ENCODE measurements at places on chromosomes 4 and X.

GRCh38 chr4:109977854-109978501, 65.3 kb downstream of the EGF start:
- DNase-seq, result no peak

- DNase-seq, result peak; percentile 82
Observed at GRCh38 chrX:39855748-39856129, 242.0 kb downstream of the BCOR start.

DNA sequence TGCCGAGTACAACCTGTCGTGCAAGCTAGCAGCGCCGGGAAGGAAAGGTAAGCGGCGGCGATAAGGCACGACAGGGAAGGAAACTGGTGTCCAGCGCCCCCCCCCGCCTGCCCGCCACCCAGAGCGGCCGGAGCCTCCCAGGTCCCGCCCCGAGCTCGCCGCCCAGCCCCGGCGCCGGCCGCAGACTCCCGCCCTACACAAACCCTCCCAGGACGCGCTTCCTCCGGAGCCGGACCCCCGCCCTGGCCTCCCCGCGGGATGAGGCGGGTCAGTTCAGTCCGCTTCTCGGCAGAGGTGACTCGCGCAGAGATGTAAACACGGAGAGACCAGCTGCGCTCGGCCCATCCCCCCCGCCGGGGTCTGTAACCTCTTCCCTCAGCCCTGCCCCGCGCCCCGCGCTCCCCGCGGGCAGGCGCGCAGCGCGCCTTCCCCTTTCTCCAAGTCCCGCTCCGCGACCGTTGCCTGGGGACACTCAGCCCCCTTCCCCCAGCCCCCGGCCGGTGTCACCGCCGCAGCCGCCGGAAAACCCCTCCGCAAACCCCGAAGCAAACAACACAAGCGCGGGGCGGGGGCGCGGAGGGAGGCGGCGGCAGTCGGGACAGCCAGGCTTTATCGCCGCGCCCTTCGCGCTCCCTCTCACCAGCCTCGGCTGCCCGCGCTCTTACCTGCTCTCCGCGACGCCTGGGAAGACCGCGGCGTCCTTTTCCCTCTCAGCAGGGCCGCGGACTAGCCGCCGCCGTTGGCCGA, 543 bp downstream of the ELF2 start:
- peak; percentile 65 for DNase-seq

- DNase-seq, result no peak
Observed at GRCh38 chr4:108775921-108776320, 13.1 kb upstream of the ETNPPL start.

DNA sequence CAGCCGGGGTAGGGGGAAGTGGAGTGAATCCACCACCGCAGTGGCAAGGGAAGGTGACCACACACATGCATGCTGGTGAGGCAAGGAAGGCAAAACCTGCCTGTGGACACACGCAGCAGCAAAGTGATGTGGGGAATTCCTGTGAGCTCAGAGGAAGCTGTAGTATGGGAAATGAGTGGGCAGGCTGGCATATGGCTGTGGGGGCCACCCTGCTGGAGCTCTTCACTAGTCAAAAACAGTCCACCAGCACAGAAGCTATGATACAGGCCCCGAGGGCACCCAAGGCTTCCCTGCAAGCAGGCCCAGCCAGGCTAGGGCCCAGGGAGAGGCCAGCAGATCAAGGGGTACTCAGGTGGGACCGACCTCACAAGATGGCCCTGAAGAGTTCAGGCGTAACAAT, 239.1 kb downstream of the CHM start:
- DNase-seq, result no peak

GRCh38 chr4:38842994-38843393, 13.6 kb downstream of the TLR6 start:
- no peak for DNase-seq

DNA sequence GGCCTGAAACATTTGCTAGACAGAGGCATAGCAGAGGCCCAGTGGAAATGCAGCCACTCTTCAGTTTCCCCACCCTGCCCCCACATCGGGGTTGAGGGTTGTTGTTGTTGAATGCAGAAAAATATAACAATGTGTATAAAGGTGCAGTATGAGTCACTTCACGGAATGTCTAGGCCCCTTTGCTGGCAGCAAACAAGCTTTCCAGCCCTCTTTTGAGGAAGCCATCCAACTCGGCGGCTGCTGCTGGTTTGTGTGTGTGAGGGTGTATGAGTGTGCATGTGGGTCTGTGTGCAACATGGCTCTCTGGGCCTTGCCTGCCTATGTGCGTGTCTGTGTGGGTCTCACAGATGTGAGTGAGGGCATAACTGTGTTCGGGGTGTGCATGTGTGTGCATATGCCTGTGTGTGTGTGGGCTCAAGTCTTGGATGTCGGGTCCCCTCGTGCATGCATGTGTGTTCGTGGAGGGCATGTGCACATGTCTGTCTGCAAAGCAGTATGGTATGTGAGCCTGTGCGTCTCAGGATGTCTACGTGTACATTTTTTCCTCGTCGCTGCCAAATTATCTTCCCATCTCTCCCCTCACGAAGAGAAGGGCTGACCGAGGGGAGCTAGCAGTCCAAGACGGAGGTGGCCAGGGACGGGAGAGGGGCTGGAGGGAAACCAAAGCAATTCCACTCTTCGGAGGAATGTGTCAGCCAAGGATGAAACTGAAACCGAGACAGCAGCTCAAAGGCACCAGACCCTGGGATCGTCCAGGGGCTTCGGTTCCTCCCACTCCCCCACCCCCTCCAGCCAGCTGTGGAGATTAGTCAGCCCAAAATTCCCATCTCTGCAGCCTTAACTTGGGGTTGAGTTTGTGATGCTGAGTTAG, 8.4 kb upstream of the ELF4 start:
- no peak for DNase-seq

DNA sequence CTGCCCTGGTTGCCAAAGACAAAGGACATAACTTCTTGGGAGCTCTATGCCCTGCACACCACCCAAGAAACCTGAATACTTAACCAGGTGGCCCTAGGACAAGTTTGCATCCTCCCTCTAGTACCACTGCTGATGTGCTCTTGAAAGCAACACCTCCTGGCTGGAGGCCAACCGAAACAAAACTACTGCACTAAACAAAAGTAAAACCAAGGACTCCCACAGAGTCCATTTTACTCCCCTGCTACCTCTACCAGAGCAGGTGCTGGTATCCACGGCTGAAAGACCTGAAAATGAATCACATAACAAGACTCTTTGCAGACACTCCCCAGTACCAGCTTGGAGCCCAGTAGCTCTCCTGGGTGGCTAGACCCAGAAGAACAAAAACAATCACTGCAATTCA, 941.8 kb downstream of the RAPGEF2 start:
- DNase-seq, result no peak

GRCh38 chr4:60588556-60588955, 611.6 kb upstream of the ADGRL3 start:
- DNase-seq, result no peak

GRCh38 chr4:165308606-165309005, 18.9 kb upstream of the MSMO1 start:
- no peak for DNase-seq

- DNase-seq, result peak; percentile 84
Observed at GRCh38 chr4:122577808-122578781, 42.8 kb downstream of the IL21 start.

DNA sequence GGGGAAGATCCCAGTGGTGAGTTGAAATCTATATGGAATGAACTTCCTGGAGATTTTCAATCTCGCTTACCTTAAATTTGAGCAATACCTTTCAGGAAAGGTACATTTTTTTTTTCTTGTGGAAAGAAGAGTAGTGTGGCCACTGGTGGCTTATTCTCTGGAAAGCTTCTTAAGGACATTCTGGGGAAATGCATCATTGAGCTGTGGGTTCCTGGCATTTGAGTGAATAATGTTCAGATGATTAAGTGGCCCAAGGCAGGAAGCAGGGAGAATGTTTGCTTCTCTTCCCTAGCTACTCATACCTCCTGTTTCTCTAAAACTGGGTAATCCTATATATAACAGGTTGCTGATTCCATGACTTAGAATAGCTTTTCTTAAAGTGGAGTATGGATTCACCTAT, 31.8 kb downstream of the STAG2 start:
- DNase-seq, result no peak

DNA sequence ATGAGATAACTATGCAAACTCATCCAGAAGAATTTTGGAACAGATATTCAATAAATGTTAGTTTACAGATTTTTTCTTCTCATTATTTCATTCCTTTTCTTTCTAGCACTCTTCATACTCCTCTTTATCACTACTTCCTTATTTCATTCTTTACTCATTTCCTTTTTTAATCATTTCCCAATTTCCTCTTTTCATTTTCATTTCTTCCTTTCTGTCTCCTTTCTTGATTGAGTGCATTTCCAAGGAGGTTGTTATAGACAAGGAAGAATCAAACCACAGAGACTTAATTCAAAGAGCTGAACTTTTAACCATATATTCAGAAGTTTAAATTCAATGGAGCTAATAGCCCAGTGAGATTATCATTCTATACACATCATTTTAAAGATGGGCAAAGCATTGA, 600.7 kb downstream of the ARAP2 start:
- DNase-seq, result no peak

DNA sequence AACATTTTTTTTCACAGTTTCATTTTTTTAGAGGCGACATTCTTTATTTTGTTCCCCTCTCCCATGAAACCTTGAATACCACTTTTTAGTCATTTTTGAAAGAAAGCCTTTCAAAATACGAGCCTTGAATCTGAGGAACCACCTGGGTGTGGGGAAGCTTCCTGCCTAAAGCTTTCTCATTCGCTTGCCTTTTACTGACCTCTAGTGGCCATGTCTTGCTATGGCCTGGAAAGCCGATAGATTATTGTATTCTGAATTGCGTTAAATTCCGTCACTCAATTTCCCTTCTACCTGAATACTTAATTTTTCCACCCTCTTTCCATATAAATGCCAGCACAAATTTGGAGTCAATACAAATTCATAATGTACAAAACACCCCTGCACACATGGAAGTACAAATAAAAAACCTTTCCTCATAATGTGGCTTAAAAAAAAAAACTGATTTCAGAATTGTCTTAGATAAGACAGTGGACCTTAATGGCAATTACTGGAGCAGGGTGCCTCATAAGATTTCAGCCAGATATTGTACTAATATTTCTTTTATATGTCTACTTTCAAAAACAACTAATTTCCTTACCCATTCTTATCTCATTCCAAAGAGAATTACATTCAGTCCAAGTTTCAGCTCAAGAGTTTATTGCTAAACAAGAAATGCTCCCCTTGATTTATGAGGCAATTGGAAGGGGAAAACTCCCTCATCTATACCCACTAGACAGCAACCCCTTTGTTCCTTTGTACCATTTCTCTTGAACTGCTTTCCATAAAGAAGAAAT, 217.9 kb downstream of the CENPC start:
- peak; percentile 64 for DNase-seq

DNA sequence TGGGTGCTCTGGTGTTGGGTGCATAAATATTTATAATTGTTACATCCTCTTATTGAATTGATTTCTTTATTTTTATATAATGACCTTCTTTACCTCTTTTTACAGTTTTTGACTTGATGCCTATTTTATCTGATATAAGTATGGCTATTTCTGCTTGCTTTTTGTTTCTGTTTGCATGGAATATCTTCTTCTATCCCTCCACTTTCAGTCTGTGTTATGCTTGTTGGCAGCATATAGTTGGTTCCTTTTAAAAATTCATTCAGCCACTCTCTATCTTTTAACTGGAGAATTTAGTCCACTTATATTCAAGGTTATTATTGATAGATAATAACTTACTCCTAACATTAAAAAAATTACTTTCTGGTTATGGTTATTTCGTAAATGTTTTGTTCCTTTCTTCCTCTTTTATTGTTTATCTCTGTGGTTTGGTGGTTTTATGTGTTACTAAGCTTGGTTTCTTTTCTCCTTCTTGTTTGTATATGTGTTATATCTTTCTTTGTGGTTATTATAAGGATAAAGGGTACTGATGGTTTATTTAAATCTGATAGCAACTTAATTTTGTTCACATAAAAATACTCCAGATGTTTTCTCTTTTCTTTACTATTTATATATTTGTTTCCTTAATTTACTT, 69.5 kb downstream of the IL15 start:
- no peak for DNase-seq

GRCh38 chrX:70476934-70477733, 32.5 kb downstream of the DLG3 start:
- DNase-seq, result no peak

DNA sequence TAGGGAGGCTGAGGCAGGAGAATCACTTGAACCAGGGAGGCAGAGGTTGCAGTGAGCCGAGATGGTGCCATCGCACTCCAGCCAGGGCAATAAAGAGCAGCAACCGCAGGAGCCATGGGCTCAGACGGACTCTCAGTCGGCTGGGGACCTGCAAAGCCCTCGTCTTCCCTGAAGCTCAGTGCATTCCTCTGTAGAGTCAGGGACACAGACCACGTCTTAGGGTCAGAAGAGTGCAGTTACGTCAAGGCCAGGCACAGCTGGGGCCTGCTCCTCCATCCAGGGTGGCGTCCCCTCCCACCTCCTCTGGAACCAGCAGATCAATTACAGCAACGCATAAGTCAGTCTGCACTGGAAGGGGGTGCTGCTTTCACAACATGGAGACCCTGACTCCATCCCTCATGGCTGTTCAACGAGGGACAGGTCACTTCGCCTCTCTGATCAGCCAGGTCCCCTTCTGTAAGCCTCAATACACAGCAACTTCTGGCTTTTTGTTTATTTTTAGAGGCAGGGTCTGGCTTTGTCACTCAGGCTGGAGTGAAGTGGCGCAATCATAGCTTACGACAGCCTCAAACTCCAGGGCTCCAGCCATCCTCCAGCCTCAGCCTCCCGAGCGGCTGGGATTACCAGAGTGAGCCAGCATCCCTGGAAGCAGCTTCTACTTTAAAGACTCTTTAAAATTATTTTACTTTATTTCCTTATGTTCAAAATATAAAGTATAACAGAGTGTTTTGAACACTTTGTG, 76.4 kb downstream of the ZFYVE28 start:
- DNase-seq, result no peak

GRCh38 chr4:147780137-147780777, 48.4 kb downstream of the ARHGAP10 start:
- DNase-seq, result no peak

DNA sequence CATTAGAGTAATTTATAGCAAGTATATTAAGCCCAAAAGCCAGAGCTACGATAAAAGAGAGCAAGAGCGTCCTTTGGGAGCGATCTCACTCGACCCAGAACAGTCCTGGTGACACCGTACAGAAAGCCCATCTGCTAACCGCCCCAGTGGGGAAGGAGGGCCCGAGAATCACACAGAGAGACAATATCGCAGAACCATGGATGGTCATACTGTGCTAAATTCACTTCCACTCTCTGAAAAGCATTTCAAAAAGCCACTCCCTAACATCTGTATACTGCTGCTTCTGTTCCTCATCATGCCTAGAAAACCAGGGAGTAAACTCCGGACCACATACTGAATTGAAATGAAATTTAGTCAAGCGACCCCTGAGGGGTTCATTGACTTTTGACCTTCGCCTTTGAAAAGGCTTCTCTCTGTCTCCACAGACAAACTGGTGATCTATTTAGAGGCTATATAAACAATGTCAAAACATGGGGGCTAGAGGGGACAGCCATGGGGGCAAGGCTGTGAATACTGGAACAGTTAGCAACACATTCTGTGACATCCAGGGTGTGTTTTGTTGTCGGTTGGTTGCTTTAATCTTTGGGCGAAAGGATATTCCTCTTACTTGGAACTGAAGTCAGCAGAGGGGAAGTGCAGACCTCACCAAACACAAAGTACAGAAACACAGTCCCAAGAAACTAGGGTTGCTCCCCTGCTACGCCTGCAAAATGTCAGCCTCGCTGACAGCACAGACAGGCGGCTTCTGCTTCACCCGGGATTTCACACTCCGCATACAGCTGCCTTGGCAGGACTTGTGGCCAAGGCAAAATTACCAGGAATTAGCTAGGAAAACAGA, 129.0 kb upstream of the RASGEF1B start:
- no peak for DNase-seq

GRCh38 chr4:179671609-179672008, 2229.4 kb upstream of the AGA start:
- DNase-seq, result no peak

- no peak for DNase-seq
Observed at GRCh38 chr4:107578321-107578720, 141.7 kb downstream of the PAPSS1 start.
